SK-N-MC (cell line): ENCODE measurements at places on chromosomes 4 and X.
A peak's percentile ranks its signal among the peaks of the same experiment; 100 is the strongest.

DNA sequence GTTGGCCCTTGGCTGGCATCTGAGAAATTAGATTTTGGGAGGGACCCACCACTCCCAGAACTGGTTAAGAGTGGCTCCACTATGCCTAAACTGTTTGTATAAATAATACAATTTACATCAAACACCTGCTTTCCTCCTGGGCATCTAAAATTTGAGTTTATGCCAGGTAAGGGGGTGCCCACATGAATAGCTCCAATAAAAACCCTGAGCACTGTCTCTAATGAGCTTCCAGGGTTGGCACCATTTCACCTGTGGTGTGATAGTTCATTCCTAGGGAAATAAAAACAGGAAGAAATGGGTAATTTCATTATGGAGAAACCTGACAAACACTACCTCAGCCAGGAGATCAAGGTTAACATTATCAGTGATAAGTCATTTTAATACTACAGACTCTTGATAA lies 119.7 kb downstream of the FRYL start:
- DNase-seq, result no peak

- peak; percentile 81 for DNase-seq
These were observed 233.3 kb downstream of the USP46 start for GRCh38 chr4:52425751-52426326.

- no peak for DNase-seq
These were observed 70.6 kb downstream of the ARFIP1 start for GRCh38 chr4:152850377-152850776.

GRCh38 chr4:1238676-1239000 lies 10.3 kb downstream of the CTBP1 start:
- DNase-seq, result no peak

- no peak for DNase-seq
These were observed 258.6 kb downstream of the CAMK2D start for GRCh38 chr4:113502906-113503305.

- no peak for DNase-seq
These were observed 174.5 kb upstream of the DKK2 start for GRCh38 chr4:107210450-107211239.

DNA sequence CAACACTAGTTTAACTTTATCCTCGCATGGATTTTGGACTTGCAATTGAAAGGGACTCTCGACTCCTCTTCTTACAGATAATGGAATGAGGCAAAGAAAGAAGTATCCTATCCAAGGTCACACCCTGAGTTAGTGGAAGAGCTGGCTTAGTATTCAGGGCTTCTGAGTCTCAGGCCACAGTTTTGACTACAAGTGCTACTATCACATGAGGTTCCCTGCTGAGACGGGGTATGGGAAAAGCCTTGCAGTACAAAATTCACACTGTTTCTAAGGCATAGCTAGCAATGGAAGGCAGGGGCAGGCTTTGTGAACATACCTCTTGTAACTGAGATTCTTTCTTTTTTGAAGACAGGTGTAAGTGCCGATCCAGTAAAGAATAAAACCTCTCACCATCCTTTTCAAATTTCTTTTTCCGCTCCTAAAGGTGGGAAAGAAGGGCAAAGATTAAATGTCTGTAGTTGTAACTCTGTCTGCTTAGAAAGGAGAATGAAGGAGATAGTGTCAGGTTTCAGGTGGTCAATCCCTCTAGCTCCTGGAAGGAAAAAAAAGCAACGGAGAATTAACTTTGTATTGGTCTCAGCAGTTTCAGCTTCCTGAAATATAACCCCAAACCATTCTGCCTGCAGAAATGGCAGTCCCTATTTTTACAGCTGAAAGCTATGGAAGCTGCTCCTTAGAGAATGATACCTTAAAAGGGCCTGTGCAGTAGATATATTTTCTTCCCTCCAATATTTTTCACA lies 199.0 kb downstream of the OPHN1 start:
- DNase-seq, result no peak

DNA sequence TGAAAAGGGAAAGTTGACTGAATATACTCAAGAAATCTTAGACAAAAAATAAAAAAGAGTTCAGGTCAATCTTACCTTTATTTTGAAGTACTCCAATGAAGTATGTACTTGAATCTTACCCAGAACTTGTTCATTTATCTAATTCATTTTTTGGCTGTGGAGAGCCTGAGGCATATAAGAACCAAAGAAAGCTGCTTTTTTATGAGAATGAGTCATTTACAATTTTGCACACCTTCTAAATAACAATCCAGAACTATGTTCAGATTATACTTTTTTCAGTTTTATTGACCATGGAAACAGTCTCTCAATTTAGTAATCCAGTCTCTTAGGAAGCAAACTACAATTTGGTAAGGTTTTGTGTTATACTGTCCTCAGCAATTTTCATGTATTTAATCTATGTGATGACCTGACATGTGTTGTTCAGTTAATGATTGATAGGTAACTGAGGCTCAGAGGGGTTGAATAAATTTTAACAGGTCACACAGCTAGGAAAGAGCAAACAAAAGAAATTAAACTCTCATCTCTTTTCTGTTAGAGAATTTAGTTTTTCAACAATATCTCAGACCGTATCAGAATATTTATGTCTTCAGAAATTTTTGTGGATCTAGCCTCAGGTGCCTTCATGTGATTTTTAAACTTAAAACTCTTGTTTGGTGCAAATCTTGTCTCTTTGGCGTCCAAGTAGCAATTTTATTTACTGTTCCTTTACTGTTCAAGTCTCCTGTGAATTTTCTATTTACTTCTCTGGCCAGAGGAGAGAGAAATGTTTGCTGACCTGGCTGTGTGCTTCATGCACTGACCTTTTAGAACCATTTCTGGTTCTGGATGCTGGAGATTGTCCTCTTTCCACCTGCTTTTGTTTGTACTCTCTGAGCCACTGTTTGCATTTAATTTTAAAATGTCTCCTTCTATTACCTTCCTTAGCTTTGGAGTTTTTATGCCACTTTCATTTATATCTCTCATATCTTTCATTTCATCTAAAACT lies 1453.4 kb downstream of the STIM2 start:
- no peak for DNase-seq

- DNase-seq, result no peak
These were observed 41.9 kb downstream of the WWC2 start for GRCh38 chr4:183140911-183141320.

GRCh38 chrX:97315939-97316338 lies 432.2 kb downstream of the RPA4 start:
- no peak for DNase-seq

- DNase-seq, result no peak
These were observed 47.7 kb downstream of the ARHGEF9 start for GRCh38 chrX:63737131-63737921.

GRCh38 chr4:76690011-76690905 lies 207.7 kb downstream of the SOWAHB start:
- DNase-seq, result no peak

DNA sequence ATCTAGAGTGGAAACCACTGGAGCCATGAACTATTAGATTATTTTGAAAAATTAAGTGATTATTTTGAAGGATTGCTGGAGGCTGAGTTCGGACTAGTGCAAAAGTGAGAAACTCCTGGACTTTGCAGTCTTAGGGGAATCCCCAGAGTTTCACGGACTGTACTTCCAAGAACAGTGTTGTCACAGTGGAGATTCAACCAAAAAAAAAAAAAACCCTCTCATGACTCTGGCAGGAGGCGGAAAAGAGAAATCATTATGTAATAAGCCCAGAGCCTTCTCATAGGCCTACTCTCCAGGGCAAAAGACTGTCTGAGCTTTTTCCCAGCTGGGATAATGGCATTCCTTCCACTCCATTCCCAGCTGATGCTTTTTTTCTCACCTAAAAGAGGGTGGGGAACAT lies 16.8 kb upstream of the C4orf51 start:
- DNase-seq, result no peak

DNA sequence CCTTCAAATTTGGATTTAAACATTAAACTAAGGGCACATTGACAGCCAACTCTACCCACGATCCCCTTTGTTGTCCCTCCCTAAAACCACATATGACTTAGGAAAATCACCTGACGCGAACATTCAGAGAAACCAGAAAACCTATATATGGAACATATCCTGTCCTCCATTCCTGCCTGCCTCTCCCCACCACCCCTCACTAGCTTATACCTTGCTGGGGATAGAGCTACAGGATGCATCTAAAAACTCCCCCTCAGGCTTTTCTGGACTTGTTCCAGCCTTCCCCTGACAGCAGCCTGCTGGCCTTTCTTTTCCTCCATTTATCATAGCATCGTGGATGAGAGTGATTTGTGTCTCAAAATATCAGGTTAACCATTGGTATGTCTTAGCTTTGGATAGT lies 8.8 kb downstream of the STK26 start:
- no peak for DNase-seq

DNA sequence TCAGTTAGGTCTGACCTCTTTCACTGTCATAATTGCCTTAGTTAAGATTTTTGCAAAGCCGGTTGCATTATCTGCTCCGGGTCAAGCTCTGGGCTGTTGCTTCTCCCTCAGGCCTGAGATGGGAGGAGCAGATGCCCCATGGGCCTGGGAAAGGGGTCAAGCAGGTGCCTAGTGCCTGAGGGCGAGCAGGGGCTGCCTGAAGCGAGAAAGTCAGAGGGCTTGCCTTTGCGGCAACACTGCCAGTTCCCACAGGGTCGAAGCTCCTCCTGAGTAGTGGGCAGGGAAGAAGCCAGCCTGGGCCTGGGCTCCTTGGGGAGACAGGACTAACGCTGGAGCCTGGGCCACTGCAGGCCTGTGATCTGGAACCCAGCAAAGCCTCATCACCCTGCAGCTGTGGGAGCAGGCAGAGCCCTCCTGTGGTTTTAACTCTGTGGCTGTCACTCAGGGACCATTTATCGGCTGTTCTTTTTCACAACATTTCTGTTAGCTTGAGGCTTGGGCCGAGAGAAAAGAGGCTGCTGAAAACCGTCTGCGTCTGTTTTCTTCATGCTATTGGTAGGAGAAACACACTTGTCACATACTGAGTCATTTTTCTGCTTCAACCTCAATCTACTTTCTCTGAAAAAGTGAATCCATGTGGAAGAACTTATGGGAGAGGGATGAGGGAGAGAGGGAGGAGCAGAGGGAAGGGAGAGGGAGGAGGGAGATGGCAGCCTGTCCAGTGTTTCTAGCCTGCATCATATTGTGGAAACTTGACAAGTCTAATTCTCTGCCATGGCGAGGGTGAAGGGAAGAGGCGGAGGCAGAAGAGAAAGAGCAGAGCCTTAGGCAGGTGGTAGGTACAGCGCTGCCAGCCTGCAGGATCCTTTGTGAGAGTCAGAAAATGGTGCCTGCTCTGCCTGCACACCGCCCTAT lies 68.4 kb downstream of the RHOH start:
- no peak for DNase-seq

DNA sequence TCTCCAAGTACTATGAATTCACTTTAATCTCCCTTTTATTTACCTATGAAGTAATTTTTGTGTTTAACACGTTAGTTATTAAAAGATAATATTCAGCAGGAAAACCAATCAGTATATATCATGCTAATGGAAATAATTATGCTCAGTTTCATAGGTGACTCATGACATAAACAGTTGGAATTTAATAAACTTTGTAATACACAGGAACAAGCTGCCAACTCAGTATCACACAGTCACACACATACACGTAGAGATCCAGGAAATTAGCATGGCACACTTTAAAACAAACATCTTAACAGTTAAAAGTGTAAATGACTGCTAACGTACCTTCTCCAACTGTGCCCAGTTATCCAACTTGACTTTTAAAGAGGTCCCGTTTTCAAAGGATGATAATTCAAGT lies 2.3 kb downstream of the SPATA4 start:
- no peak for DNase-seq

- no peak for DNase-seq
These were observed 109.2 kb downstream of the FHDC1 start for GRCh38 chr4:153045111-153045982.

GRCh38 chrX:41600291-41600690 lies 88.5 kb upstream of the GPR34 start:
- no peak for DNase-seq

DNA sequence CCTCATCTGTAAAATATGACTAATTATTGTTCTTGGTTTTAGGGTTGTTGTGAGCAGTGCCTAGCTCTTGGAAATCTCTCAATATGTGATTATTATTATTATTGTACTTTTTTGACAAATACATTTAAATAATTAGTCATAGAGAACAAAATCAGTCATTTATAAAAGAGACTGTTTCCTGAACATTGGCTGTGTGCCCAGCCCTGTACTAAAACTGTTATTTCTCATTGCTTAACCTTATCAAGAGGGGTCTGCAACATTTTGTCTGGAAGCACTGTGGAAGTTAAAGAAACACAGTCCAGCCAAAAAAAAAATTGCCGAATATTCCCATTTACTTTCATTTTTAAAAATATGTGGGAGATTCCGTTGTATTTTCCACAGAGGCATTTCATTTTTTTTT lies 989.2 kb upstream of the SLIT2 start:
- no peak for DNase-seq

GRCh38 chrX:43836435-43837184 lies 45.6 kb downstream of the MAOB start:
- DNase-seq, result peak; percentile 20

- DNase-seq, result no peak
These were observed 33.1 kb upstream of the EDNRA start for GRCh38 chr4:147447786-147448185.

GRCh38 chr4:99624141-99624719 lies 33.4 kb downstream of the C4orf54 start:
- DNase-seq, result no peak

- no peak for DNase-seq
These were observed 16.8 kb downstream of the AFF2 start for GRCh38 chrX:148517176-148517575.

DNA sequence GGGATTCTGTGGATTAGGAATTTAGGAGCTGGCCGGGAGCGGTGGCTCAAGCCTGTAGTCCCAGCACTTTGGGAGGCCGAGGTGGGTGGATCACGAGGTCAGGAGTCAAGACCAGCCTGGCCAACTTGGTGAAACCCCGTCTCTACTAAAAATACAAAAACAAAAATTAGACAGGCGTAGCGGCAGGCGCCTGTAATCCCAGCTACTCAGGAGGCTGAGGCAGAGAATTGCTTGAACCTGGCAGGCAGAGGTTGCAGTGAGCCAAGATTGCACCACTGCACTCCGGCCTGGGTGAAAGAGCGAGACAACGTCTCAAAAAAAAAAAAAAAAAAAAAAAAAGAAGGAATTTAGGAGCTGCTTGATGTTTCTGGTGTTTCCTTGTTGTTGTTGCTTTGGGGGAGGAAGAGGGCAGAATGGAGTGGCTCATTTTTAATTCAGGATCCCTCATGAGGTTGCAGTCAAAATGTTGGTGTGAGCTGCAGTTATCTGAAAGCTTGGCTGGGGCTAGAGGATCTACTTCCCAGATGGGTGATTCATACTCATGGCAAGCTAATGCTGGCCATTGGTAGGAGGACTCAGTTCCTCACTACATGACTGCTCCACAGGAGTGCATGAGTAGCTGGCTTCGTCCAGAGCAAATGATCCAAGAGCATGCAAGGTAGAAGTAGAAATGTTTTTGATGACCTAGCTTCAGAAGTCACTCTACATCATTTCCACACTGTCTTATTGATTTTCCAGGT lies 26.5 kb upstream of the JADE1 start:
- DNase-seq, result no peak

- DNase-seq, result no peak
These were observed 279.9 kb downstream of the PPP3CA start for GRCh38 chr4:101067383-101067782.

DNA sequence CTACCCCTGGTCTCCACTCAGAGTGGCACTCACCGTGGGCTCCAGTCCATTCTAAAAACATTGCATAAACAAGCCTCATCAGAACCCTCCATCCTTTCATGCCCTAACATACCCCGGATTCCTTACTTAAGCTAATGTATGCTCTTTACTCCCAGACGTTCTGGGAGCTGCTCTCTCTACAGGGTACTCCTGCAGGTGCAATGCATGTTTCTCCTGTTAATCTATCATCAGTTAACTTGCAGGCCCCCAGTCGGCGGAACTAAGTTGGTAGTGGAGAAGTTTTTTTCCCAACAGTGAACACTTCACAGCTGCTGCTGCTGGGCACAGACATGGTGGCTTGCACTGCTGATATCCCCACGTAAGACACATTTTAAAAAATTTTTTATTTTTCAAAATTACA lies 161.6 kb upstream of the FAT1 start:
- DNase-seq, result no peak
